ENCODE measurements at places on chromosomes 2 and 18.
A peak's percentile ranks its signal among the peaks of the same experiment; 100 is the strongest.

- H3K36me3 ChIP-seq: no peaks in the 10 kb centered on the region
- no peaks in the 10 kb centered on the region for H3K27me3 ChIP-seq
- DNase-seq: no peak
- H3K4me1 ChIP-seq: no peaks in the 10 kb centered on the region
- H3K4me3 ChIP-seq: no peak overlapping the region
- no peak overlapping the region for H3K27ac ChIP-seq
Measured at GRCh38 chr18:42222557-42222956, 267.5 kb downstream of the PIK3C3 start.

GRCh38 chr2:105329197-105329554 lies 359 bp downstream of the TGFBRAP1 start:
- H3K27me3 ChIP-seq: no peaks in the 10 kb centered on the region
- H3K36me3 ChIP-seq: peaks cover 20% of the 10 kb centered on the region
- DNase-seq: no peak
- peak overlapping the region; percentile 98 for H3K4me3 ChIP-seq
- H3K27ac ChIP-seq: peak overlapping the region; percentile 96
- H3K4me1 ChIP-seq: peaks cover 44% of the 10 kb centered on the region

- no peak overlapping the region for H3K4me3 ChIP-seq
- H3K27me3 ChIP-seq: no peaks in the 10 kb centered on the region
- peak overlapping the region; percentile 27 for H3K27ac ChIP-seq
Measured at GRCh38 chr2:172510548-172510947, 45.3 kb upstream of the PDK1 start.

- no peak overlapping the region for H3K4me3 ChIP-seq
- H3K4me1 ChIP-seq: peaks cover 6% of the 10 kb centered on the region
- no peaks in the 10 kb centered on the region for H3K27me3 ChIP-seq
- no peak overlapping the region for H3K27ac ChIP-seq
- DNase-seq: no peak
Measured at GRCh38 chr2:42547014-42547413, 21.4 kb upstream of the MTA3 start.

DNA sequence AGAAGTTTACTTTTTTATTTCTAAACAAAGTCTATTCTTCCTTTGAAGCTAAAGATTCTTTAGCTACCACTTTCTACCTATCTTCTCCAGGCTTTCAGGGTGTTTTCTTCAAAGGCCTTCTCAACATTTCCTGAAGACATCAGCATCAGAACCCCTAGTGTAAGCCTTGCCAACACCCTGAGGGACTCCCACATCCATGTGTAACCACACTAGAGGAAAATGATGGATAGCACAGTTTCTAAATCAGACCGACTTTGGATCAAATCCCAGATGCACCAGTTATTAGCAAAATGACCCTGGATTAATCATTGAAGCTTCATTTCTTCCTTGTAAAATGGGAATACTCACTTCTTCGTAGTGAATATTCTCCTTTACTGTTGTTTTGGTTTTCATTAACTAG lies 4.7 kb upstream of the TTN start:
- peaks cover 1% of the 10 kb centered on the region for H3K36me3 ChIP-seq
- no peak for DNase-seq
- H3K27me3 ChIP-seq: no peaks in the 10 kb centered on the region
- H3K4me3 ChIP-seq: no peak overlapping the region
- no peak overlapping the region for H3K27ac ChIP-seq

- peaks cover 2% of the 10 kb centered on the region for H3K36me3 ChIP-seq
- H3K27ac ChIP-seq: no peak overlapping the region
- no peak overlapping the region for H3K4me3 ChIP-seq
- H3K4me1 ChIP-seq: no peaks in the 10 kb centered on the region
Measured at GRCh38 chr2:10109311-10109710, 13.2 kb upstream of the RRM2 start.

DNA sequence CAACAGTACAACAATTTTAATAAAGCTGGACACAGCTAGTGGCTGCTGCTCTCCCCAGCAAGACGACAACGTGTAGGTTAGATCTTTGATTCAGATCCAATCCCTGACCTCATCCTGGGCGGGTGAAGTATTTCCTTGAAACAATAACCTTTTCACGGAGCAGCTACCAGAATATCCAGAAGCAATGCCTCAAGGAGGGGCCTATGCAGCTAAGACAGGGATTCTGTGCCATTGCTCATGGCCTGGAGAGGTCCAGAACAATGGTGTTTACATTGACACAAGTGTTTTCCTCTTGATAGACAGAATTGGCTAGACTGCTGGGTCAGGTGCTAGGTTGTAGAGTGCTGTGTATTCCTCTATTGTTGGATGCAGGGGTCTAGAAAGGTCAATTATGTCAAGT lies 520.1 kb downstream of the BCL11A start:
- no peak overlapping the region for H3K4me3 ChIP-seq
- H3K4me1 ChIP-seq: peaks cover 6% of the 10 kb centered on the region
- DNase-seq: no peak
- H3K36me3 ChIP-seq: no peaks in the 10 kb centered on the region

- H3K4me1 ChIP-seq: no peaks in the 10 kb centered on the region
- no peaks in the 10 kb centered on the region for H3K27me3 ChIP-seq
- no peak overlapping the region for H3K27ac ChIP-seq
- no peak overlapping the region for H3K4me3 ChIP-seq
- no peak for DNase-seq
Measured at GRCh38 chr2:173708806-173709205, 256.4 kb downstream of the SP3 start.

GRCh38 chr2:157349949-157350515 lies 24.4 kb upstream of the ERMN start:
- H3K27ac ChIP-seq: no peak overlapping the region
- no peak for DNase-seq
- no peaks in the 10 kb centered on the region for H3K27me3 ChIP-seq

- DNase-seq: no peak
- H3K36me3 ChIP-seq: no peaks in the 10 kb centered on the region
- peaks cover 4% of the 10 kb centered on the region for H3K27me3 ChIP-seq
- no peak overlapping the region for H3K27ac ChIP-seq
Measured at GRCh38 chr18:55360061-55360460, 227.9 kb downstream of the TCF4 start.

- H3K4me1 ChIP-seq: no peaks in the 10 kb centered on the region
- no peaks in the 10 kb centered on the region for H3K36me3 ChIP-seq
- H3K27me3 ChIP-seq: peaks cover 8% of the 10 kb centered on the region
- DNase-seq: no peak
Measured at GRCh38 chr2:65727816-65728215, 295.4 kb upstream of the SPRED2 start.

GRCh38 chr18:76985156-76985950 lies 147.2 kb downstream of the MBP start:
- H3K4me3 ChIP-seq: no peak overlapping the region
- no peaks in the 10 kb centered on the region for H3K36me3 ChIP-seq
- no peak overlapping the region for H3K27ac ChIP-seq
- H3K27me3 ChIP-seq: no peaks in the 10 kb centered on the region
- no peaks in the 10 kb centered on the region for H3K4me1 ChIP-seq
- DNase-seq: no peak

- H3K27me3 ChIP-seq: no peaks in the 10 kb centered on the region
- no peaks in the 10 kb centered on the region for H3K4me1 ChIP-seq
- no peak overlapping the region for H3K4me3 ChIP-seq
- no peaks in the 10 kb centered on the region for H3K36me3 ChIP-seq
Measured at GRCh38 chr18:55206927-55207326, 247.7 kb upstream of the CCDC68 start.

DNA sequence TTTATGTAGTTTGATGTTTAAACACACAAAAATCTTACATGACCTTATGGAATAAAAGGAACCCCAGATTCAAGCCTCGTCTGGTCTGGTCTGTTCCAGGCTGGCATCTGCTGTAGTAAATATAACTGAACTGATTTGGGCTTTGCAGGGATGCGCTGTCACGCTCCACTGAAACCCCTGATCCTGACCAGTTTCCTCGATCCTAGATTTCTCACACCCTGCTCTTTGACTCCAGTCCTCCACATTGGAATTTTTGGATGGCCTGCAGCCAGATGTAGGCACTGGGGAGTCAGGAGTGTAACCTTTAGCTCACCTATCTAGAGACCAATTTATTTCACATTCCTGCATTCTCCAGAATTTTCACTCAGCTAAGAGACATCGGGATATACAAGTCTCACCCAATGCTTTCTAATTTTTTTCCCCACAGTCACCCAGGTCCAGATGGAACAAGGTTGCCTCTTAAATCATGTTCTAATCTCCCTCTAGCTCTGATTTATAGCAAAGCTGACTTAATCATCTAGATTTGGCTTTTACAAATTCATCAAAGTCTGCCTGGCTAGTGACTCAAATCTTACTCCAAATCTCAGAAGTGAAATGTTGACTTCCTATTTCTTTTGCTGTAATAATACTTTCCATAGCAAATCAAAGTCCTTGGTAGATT lies 219.6 kb downstream of the CD226 start:
- no peaks in the 10 kb centered on the region for H3K27me3 ChIP-seq
- H3K27ac ChIP-seq: no peak overlapping the region
- H3K4me3 ChIP-seq: no peak overlapping the region
- peaks cover 13% of the 10 kb centered on the region for H3K4me1 ChIP-seq

- DNase-seq: no peak
- no peaks in the 10 kb centered on the region for H3K27me3 ChIP-seq
- H3K4me3 ChIP-seq: no peak overlapping the region
Measured at GRCh38 chr2:72803626-72804320, 22.1 kb downstream of the EXOC6B start.

GRCh38 chr2:43905371-43905803 lies 66.6 kb downstream of the ABCG8 start:
- DNase-seq: no peak
- no peak overlapping the region for H3K4me3 ChIP-seq
- H3K4me1 ChIP-seq: peaks cover 15% of the 10 kb centered on the region
- peaks cover 55% of the 10 kb centered on the region for H3K36me3 ChIP-seq
- no peaks in the 10 kb centered on the region for H3K27me3 ChIP-seq

DNA sequence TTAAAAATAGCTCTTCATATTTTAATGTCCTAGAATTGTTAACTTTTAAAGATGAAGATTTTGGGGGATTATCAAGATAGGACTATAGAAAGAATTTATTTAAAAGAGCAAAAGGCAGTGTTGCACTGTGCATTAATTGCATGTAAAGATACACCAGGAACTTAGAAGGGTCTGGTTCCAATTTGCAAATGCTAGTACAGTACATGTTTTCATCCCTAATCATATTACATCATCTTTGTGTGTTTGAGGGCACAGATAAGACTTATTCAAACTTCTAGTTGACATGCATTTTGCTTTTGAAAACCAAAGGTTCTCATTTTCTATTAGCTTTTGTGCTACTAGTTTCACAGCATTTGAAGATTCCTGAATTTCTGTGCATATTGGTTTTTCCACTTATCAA lies 231.7 kb upstream of the LYPD1 start:
- DNase-seq: no peak
- H3K27me3 ChIP-seq: no peaks in the 10 kb centered on the region
- H3K4me3 ChIP-seq: no peak overlapping the region
- no peaks in the 10 kb centered on the region for H3K4me1 ChIP-seq
- H3K27ac ChIP-seq: no peak overlapping the region
- no peaks in the 10 kb centered on the region for H3K36me3 ChIP-seq

GRCh38 chr2:121489284-121489683 lies 41.4 kb upstream of the RNU4ATAC start:
- no peaks in the 10 kb centered on the region for H3K27me3 ChIP-seq
- no peak overlapping the region for H3K27ac ChIP-seq
- DNase-seq: no peak
- H3K36me3 ChIP-seq: peaks cover 15% of the 10 kb centered on the region
- no peak overlapping the region for H3K4me3 ChIP-seq

DNA sequence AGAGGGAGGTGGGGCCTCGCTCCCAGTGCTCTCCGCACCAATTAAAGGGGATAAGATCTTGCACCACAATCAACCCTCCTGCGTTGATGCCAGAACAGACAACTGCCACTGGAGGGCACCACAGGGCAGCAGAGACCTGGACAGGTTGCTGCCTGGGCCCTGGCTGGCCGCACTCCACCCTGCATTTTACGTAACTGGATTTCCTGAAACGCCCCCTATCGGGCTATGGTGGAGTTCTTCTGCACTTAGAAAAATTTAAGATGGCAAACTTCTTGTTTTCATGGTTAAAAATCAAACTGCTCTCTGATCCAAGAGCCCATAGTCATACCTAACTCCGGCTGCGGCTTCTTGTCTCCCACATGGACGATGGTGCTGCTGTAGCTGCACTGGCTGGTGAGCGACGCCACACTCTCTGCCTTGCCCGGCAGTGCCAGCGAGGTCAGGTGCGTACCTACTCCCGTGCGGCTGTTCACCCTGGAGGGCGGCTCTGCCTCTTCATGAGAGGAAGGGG lies 16.8 kb upstream of the HES6 start:
- H3K4me3 ChIP-seq: no peak overlapping the region
- H3K27me3 ChIP-seq: no peaks in the 10 kb centered on the region
- H3K36me3 ChIP-seq: peaks cover 24% of the 10 kb centered on the region
- H3K4me1 ChIP-seq: no peaks in the 10 kb centered on the region

DNA sequence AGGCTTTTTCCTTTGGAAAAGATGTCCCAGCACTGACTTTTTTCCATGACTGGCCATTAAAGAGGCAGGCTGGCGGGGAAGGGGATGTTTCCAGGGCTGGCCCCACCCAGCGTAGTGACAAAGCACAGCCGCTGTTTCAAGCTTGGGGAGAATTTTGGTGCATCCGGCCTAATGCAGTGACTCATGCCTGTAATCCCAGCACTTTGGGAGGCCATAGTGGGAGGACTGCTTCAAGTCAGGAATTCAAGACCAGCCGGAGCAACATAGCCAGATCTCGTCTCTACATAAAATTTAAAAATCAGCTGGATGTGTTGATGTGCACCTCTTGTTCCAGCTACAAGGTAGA lies 78.0 kb upstream of the SH3BP4 start:
- no peaks in the 10 kb centered on the region for H3K36me3 ChIP-seq
- H3K27me3 ChIP-seq: peaks cover 9% of the 10 kb centered on the region
- no peaks in the 10 kb centered on the region for H3K4me1 ChIP-seq
- H3K27ac ChIP-seq: no peak overlapping the region
- H3K4me3 ChIP-seq: no peak overlapping the region
- no peak for DNase-seq

GRCh38 chr2:20186078-20186854 lies 38.7 kb downstream of the SDC1 start:
- no peak overlapping the region for H3K27ac ChIP-seq
- peaks cover 2% of the 10 kb centered on the region for H3K27me3 ChIP-seq
- H3K4me3 ChIP-seq: no peak overlapping the region
- DNase-seq: no peak

DNA sequence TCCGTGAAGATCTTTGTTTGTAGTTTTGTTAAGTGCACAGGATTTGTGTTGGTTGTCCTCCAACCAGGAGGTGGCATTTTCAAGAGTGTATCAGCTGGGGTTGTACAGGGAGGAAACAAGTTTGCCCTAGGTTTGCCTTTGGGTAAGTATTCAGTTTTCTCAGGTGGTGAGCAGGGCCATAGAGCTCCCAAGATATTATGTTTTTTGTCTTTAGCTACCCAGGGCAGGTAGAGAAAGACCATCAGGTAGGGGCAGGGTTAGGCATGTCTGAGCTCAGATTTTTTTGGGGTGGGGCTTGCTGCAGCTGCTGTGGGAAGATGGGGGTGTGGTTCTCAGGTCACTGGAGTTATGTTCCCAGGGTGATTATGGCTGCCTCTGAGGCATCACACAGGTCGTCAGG lies 191.6 kb downstream of the DCDC2C start:
- no peak overlapping the region for H3K4me3 ChIP-seq
- H3K27ac ChIP-seq: no peak overlapping the region
- no peaks in the 10 kb centered on the region for H3K4me1 ChIP-seq
- no peaks in the 10 kb centered on the region for H3K36me3 ChIP-seq

- H3K4me3 ChIP-seq: no peak overlapping the region
- DNase-seq: no peak
- H3K4me1 ChIP-seq: no peaks in the 10 kb centered on the region
- no peaks in the 10 kb centered on the region for H3K36me3 ChIP-seq
Measured at GRCh38 chr2:37391711-37392110, 47.3 kb downstream of the QPCT start.

- no peak for DNase-seq
- H3K36me3 ChIP-seq: no peaks in the 10 kb centered on the region
- no peak overlapping the region for H3K4me3 ChIP-seq
- H3K4me1 ChIP-seq: no peaks in the 10 kb centered on the region
- peaks cover 9% of the 10 kb centered on the region for H3K27me3 ChIP-seq
Measured at GRCh38 chr2:239893236-239893515, 132.0 kb downstream of the NDUFA10 start.

Data from activated CD4-positive, alpha-beta T cell treated with anti-CD3 and anti-CD28 coated beads for 36 hours (primary cell).